ENCODE measurements at places on chromosomes 6 and 20. TPM values are rescaled to one million over a fixed set of nuclear protein-coding genes. Genes with fewer than 3 reads are reported as not detected.

The C6orf141 gene
- polyA plus RNA-seq: not detected

The COL12A1 gene
- 0.63 TPM for polyA plus RNA-seq

The C2 gene
- 1.2 TPM for polyA plus RNA-seq

The BPI gene
- not detected for polyA plus RNA-seq

The NMBR gene
- not detected for polyA plus RNA-seq
